ENCODE measurements at places on chromosomes 4 and X.

DNA sequence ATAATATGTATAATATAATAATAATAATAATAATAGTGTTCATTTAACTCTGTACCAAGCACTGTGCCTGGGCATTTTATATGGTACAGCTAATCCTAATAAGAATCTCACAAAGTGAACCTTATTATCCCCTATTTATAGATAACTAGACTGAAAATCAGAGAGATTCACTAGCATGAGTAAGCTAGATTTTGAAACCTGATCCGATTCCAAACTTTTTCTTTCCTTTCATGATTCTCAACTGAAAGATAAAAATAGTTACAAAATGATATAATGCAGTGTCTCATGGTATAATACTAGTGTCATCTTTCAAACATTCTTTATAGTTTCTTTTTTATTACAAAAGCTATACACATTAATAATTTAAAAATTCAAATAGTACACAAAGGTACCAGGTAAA lies 55.9 kb upstream of the RNF128 start:
- DNase-seq = no peak

- DNase-seq = no peak
Observed at GRCh38 chrX:106246511-106246910, 78.4 kb downstream of the PWWP3B start.

DNA sequence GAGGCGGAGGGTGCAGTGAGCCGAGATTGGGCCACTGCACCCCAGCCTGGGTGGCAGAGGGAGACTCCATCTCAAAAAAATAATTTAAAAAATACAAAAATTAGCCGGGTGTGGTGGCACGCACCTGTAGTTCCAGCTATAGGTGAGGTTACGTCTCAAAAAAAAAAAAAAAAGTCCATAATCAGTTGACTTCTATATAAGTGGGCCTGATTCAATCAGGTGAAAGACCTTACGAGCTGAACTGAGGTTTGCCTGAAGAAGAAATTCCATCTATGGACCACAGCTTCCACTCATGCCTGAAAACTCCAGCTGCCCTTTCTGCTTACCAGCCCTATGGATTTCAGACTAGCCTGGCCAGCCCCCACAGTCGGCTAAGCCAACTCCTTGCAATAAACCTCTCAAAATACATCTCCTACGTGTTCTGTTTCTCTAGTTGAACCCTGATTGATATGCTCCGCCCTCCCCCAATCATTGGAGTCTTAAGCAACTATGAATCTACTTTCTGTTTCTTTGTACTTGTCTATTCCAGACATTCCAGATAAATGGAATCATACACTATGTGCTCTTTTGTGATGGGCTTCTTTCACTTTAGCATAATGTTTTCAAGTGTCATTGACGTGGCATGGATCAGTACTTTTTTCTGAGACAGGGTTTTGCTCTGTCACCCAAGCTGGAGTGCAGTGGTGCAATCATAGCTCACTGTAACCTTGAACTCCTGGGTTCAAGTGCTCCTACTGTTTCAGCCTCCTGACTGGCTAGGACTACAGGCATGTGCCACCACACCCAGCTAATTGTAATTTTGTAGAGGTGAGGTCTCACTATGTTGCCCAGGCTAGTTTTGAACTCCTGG lies 36.6 kb downstream of the SAT1 start:
- no peak for DNase-seq

GRCh38 chrX:129781134-129781672 lies 1.5 kb downstream of the SASH3 start:
- DNase-seq = peak; percentile 69

Data from hematopoietic multipotent progenitor cell treated with erythropoietin and hydrocortisone succinate and interleukin-3 and kit ligand, for 6 days (in vitro differentiated cells).